Fibroblast of skin of left biceps (primary cell): ENCODE measurements at places on chromosomes 1 and 21.

DNA sequence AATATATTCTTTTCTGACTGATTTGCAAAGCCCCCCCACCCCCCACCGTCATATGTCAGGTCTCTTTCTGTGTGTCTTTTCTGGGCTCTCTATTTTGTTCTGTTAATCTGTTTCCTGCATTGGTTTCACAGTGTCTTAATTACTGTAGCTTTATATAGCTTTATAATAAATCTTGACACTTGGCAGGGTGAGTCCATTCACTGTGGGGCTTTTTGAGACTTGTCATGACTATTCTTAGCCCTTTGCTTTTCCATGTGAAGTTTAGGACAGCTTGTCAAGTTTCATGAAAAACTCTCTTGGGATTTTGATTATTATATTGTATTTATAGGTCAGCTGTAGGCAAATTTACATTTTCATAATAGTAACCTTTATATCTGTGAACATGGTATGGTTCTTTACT is 50.4 kb downstream of the MIGA1 start:
- DNase-seq = no peak

DNA sequence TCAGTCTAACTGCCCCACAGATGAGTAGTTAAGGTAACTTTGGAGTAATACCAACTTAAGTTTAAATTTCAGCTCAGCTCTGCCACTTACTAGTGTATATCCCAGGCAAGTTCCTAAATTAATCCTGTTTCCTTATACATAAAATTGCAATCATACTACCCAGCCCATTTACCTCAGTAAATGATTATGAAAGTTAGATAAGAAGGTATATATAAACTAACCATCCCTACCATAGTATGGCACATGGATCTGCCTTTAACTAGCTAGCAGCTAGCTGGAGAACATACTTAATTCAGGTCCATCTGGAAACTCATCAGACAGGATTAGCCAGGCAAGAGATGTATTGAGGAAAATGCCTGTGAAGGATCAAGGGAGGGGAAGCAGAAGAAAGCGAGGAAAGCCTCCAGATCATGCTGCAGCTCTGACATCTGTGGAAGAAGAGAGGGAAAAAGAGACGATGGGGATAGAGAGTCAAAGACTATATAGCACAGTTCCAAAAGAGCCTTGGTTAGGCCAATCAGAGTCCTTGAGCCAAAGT is 8.0 kb upstream of the JAK1 start:
- DNase-seq = no peak

GRCh38 chr1:89087241-89087640 is 22.2 kb upstream of the GBP1 start:
- no peak for DNase-seq

DNA sequence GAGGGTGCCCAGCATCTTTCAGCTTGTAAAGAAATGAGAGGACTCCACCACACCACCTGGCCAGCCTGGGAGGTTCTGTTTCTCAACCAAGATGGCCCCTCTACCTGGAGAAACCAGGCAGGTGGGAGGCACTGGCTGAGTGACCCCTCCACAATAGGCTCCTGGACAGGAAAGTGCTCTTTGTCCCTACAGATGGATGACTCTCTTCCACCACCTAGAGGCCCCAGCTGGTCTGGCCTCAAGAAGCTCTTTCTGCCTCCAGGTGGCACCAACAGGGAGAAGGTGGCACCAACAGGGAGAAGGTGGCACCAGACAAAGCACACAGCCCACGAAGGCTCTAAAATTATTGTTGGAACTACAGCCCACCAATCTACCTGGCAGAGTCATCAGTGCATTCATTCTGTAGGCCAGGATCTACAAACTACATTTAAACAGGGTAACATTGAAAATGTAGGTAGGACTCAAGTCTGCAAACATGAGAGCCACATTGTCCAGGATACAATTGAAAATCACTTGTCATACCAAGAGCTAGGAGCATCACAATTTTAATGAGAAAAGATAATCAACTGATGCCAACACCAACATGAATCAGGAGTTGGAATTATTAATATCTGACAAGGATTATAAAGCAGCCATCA is 14.4 kb downstream of the TMPRSS3 start:
- no peak for DNase-seq

GRCh38 chr1:60875138-60875537 is 207.2 kb upstream of the NFIA start:
- DNase-seq = no peak

DNA sequence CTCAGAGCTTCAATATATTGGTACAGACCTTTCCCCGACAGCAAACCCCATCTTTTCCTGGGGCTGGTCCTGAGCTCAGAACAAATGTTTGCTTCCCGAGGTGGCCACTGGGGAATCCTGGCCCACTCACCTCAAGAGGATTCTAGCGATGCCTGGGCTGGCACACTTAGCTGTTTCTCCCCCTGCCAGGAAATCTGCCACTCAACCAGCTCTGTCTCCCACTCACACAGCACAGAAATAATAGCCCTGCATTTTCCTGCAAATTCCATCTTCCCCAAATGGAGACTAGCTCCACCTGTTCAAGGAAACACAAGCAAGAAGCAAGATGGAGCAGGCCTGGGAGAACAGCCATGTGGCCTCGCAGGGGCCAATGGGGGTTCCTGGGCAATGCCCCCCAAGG is 21.1 kb downstream of the KCNN3 start:
- DNase-seq = no peak

GRCh38 chr1:239814306-239814881 is 277.3 kb upstream of the FMN2 start:
- DNase-seq = peak; percentile 48

DNA sequence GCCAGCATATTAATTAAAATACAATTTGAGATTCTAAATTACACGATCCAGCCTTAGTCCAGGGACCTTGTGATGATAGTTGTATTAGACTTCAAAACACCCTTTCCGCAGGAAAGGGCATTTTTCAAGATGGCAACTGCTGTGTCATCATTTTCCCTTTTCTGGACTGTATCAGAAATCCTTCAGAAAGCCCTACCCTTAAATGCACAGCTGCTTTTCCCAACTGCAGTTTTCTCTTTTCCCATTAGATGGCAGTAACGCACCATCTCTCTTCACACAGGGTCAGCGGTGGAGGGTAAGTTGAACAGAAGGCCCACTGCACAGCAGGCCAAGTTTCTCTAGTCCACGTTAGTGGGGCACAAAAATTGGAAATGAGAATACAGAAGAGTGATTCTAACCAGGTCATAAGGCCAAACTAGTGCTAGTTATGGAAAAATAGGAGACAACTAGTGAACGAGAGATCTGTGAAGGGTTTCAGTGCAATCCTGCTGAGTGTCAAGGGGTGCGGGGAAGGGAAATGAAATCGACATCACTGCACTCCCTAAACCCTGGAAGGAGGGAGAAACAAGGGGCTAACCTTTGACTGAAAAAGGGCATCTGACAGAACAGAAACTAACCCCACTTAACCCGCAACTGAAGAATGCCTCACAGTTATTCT is 22.1 kb upstream of the TDRD10 start:
- peak; percentile 71 for DNase-seq

DNA sequence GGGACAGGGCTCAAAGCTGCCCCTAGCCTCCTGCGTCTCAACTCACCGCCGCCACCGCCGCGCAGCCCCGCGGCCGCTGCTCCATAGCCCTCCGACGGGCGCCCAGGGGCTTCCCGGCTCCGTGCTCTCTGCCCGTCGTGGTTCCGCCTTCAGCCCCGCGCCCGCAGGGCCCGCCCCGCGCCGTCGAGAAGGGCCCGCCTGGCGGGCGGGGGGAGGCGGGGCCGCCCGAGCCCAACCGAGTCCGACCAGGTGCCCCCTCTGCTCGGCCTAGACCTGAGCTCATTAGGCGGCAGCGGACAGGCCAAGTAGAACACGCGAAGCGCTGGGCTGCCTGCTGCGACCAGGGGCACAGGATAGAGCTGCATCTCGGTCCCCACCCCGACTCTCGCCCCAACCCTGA is at the start of gene TNFRSF25:
Gene TNFRSF25, minus strand, starts transcription at position 151 of the 400 bp plus-strand sequence. Its CDS starts 66 bp downstream, at position 85.
- no peak for DNase-seq

DNA sequence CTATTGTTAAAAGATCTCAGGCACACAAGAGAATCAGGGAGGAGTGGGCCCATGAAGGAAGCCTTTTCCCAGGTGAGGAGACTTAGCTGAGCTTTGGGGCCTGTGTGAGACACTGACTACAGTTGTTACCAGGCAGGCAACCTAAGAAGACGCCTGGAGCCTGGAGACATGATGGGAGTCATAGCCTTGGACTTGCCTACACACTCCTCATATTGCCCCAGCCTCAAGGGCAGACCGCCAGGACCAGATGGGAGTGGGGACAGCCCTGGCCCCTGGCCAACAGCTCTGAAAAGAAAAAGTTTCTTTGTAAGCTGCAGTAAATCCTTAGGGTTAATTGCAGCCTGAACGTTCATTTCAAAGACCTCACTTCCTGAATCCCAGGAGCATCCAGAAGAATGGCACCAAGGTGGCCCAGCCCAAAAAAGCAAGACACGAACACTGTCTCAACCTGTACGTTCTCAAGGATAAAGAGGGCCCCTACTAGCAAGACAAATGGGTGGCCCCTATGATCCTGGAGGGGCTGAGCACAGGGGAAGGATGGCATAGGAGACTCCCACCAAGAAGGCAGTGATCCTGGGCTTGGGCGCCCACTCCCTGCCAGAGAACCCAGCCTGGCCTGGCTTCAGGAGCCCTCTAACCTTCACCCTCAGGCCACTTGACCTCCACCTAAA is 33.2 kb upstream of the BTG2 start:
- DNase-seq = no peak

DNA sequence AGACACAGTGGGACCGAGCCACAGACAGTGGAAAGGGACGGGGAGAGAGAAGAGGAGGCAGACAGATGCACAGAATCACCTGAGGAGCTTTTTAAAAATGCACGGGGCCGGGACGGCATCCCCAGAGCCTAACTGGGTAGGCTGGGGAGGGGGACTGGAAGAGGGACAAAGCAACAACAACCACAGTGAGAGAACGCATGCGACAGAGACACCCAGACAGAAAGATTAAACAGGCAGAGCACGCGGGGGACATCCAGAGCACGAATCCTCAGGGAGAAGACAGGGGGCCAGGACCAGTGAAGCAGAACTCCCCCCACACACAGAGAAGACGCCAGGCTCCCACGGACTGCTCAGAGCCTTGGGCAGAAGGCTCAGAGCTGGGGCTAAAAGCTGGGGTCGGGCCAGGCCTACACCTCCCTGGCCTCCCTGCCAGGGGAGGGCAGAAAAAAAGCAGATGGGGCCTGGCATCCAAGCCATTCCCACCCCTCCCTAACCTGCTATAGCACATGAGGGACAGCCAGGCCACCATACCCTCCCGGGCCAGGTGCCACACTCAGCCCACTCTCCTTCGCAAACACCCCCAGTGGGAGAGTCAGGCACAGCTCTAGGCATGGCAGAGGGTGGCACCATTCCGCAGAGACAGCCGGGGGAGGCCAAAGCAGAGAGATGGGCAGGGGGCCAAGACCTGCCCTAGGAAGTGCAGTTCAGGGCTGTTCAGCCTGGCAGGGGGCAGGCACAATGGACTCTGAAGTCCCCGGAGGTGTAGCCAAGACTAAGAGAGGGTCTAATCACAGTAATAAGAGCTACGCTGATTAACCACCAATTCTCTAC is 29.8 kb upstream of the COL16A1 start:
- no peak for DNase-seq
